ENCODE measurements at places on chromosomes 6 and 20. TPM values are rescaled to one million over a fixed set of nuclear protein-coding genes. Genes with fewer than 3 reads are reported as not detected.
A peak's percentile ranks its signal among the peaks of the same experiment; 100 is the strongest.

The JPH2 gene
- 6.3 TPM for total RNA-seq

The DYNLRB1 gene
- 186 TPM for total RNA-seq

DNA sequence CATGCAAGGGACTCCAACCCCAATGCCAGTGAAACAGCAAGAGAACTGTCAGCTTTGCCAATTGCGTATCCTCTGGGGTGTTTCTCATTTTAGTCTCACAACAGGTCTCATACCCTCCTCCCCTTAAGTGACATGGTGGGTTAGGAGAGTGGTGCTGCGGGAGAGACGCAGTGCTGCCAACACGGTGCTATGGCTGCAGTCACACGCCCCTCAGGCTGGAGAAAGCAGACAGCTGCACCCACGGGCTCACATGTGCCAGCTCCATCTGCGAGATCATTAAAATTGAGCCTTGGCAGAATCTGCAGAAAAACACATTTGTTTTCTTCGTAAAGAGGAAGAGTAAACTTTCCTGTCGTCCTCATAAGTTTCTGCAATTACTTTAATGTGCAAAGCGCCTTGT lies 114.7 kb downstream of the ANKRD60 start:
- H3K27me3 ChIP-seq, result no peaks in the 10 kb centered on the region
- H3K36me3 ChIP-seq, result no peaks in the 10 kb centered on the region
- H3K4me1 ChIP-seq, result no peaks in the 10 kb centered on the region
- H3K4me3 ChIP-seq, result no peak overlapping the region
- no peak overlapping the region for H3K27ac ChIP-seq
- no peak for DNase-seq

- no peak overlapping the region for H3K27ac ChIP-seq
- H3K4me3 ChIP-seq, result no peak overlapping the region
- H3K4me1 ChIP-seq, result no peaks in the 10 kb centered on the region
- DNase-seq, result no peak
These were observed 42.3 kb downstream of the SLC22A23 start for GRCh38 chr6:3414327-3415081.

DNA sequence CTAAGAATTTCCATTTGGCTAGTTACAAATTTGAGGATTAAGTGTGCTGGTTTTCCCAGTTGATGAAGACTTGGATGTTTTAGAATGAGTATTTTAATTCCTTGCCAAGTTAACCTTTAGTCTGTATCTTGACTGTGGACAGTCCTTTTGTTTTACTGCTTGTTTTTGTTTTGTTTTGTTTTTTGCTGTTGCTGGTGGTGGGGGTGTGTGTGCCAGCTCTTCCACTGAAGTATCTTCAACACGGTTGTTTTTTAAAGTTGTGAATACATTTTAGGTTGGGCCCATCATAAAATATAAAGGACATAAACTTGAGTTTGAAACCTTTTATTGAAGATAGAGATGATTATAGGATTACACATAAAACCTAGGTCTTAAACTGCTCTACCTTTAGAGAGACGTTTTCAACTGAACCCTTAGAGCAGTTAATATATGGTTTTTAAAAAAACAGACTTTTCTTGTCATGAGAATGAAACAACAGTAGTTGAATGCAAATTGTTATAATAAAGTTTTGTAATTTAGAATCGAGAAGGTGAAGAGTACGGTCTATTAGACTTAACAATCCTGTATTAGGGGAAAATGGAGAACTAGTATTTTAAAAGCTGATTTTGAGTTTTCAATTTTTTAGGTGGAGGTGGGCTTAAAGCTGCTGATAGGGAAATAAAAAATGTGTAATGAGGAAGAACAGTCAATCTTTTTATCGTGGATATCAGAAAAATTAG lies 4.0 kb downstream of the QKI start:
- no peak for DNase-seq
- peak overlapping the region; percentile 31 for H3K4me3 ChIP-seq
- H3K4me1 ChIP-seq, result no peaks in the 10 kb centered on the region
- peak overlapping the region; percentile 99 for H3K27ac ChIP-seq

- no peak overlapping the region for H3K4me3 ChIP-seq
- H3K4me1 ChIP-seq, result no peaks in the 10 kb centered on the region
- H3K27ac ChIP-seq, result no peak overlapping the region
- DNase-seq, result no peak
- no peaks in the 10 kb centered on the region for H3K36me3 ChIP-seq
- H3K27me3 ChIP-seq, result no peaks in the 10 kb centered on the region
These were observed 129.6 kb upstream of the CST7 start for GRCh38 chr20:24819331-24819965.

The TMC2 gene
- 0.30 TPM for total RNA-seq

The ACSS1 gene
- 45.3 TPM for total RNA-seq

The MUC21 gene
- total RNA-seq, result not detected

- H3K4me3 ChIP-seq, result no peak overlapping the region
- no peaks in the 10 kb centered on the region for H3K36me3 ChIP-seq
- H3K4me1 ChIP-seq, result no peaks in the 10 kb centered on the region
- H3K27ac ChIP-seq, result no peak overlapping the region
- DNase-seq, result no peak
These were observed 61.2 kb upstream of the HBS1L start for GRCh38 chr6:135115834-135116233.

GRCh38 chr20:40176098-40176841 lies 512.8 kb downstream of the MAFB start:
- no peak overlapping the region for H3K27ac ChIP-seq
- no peaks in the 10 kb centered on the region for H3K27me3 ChIP-seq
- no peaks in the 10 kb centered on the region for H3K4me1 ChIP-seq
- H3K4me3 ChIP-seq, result no peak overlapping the region

The SUMO4 gene
- total RNA-seq, result 4.9 TPM

DNA sequence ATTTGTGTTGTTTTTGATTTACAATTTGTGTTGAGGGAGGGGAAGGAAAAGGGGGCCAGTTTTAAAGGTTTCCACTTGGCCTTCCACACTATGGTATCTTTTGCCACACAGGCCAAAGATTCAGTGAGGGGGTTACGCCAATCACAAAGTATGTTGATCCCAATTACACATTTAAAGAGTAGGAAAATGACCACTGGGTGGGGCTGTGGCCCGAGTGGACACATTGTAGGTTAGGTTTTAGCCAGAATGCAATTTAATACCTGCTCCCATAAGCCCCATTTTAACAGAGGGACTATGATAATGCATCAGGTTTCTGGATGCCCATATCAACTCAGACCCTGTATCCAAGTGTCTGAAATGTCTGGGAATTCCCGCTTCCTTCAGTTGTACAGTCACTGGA lies 15.6 kb downstream of the VGLL2 start:
- DNase-seq, result no peak
- no peaks in the 10 kb centered on the region for H3K4me1 ChIP-seq

DNA sequence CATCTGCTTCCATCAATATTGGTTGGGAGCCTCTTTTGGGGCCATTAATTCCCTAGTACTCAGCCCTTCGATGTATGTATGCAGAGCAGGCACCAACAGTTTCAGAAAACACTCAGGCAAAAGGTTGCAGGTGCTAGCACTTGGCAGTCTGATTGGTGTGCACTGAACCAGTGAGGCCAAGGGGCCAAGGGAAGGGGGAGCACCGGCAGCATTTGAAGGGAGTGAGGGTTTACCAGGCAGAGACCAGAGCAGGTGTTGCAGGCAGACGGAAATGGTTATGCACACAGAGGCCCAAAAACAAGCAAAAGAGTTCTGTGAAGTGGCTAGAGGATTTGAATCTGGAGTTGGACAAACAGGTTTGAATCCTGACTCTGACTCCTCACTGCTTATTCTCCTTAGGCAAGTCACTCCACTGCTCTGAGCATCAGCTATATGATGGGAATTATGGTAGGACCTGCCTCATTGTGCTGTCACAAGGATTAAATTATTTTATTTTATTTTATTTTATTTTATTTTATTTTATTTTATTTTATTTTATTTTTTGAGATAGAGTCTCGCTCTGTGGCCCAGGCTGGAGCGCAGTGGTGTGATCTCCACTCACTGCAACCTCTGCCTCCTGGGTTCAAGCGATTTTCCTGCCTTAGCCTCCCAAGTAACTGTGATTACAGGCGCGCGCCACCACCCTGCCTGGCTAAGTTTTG lies 58.1 kb upstream of the SHLD1 start:
- no peaks in the 10 kb centered on the region for H3K4me1 ChIP-seq
- no peaks in the 10 kb centered on the region for H3K36me3 ChIP-seq
- no peaks in the 10 kb centered on the region for H3K27me3 ChIP-seq
- no peak overlapping the region for H3K4me3 ChIP-seq
- DNase-seq, result no peak

DNA sequence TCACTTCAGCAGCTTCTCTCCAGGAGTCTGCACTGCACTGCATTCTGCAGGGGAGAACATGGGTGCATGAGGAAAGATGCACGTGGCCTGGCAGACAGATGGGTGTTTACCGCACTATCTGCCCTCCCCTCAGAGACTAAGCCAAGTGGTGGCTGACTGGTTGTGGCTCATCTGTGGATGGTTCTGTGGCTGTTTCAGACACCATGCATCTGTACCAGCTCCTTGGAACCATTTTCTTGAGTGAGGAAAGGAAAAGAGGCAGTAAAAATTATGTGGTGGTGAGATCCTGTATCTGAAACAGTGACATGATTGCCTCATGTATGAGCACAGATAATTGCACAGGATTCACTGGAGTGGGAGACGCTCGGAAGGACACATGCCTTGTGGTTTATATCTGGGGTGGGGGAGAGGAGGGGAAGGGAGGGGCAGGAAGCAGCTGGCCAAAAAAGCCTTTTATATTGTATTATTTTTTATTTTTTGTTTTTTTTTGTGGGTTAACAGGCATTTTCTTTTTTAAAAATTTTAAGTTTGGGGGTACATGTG lies 161.7 kb downstream of the ERMARD start:
- no peaks in the 10 kb centered on the region for H3K27me3 ChIP-seq
- H3K27ac ChIP-seq, result no peak overlapping the region
- no peak overlapping the region for H3K4me3 ChIP-seq
- no peaks in the 10 kb centered on the region for H3K36me3 ChIP-seq
- DNase-seq, result no peak

GRCh38 chr6:154824076-154824475 lies 90.9 kb downstream of the SCAF8 start:
- peaks cover 6% of the 10 kb centered on the region for H3K36me3 ChIP-seq
- no peak for DNase-seq
- H3K4me1 ChIP-seq, result no peaks in the 10 kb centered on the region
- H3K27me3 ChIP-seq, result no peaks in the 10 kb centered on the region

- no peak overlapping the region for H3K27ac ChIP-seq
- H3K36me3 ChIP-seq, result no peaks in the 10 kb centered on the region
- H3K27me3 ChIP-seq, result no peaks in the 10 kb centered on the region
- H3K4me1 ChIP-seq, result peaks cover 25% of the 10 kb centered on the region
These were observed 3.6 kb downstream of the C6orf52 start for GRCh38 chr6:10690651-10691445.

GRCh38 chr20:35511814-35512420 lies 17.5 kb downstream of the C20orf173 start:
- H3K4me3 ChIP-seq, result no peak overlapping the region
- no peak overlapping the region for H3K27ac ChIP-seq
- H3K36me3 ChIP-seq, result peaks cover 29% of the 10 kb centered on the region
- no peaks in the 10 kb centered on the region for H3K4me1 ChIP-seq
- DNase-seq, result peak; percentile 19

The ARMC2 gene
- 11.1 TPM for total RNA-seq

Measured in tibial nerve (tissue), 4 donors.